Large intestine (tissue), 12 donors: ENCODE measurements at places on chromosomes 2 and 18. TPM values are rescaled to one million over a fixed set of nuclear protein-coding genes. Genes with fewer than 3 reads are reported as not detected.

The CYP27C1 gene
- 2.0 TPM for polyA plus RNA-seq

The DOCK10 gene
- 9.3 TPM for polyA plus RNA-seq

- DNase-seq: no peak
Measured at GRCh38 chr2:211367711-211368110, 811.3 kb downstream of the CPS1 start.

GRCh38 chr18:53952700-53953099 lies 271.8 kb downstream of the MBD2 start:
- DNase-seq: no peak

DNA sequence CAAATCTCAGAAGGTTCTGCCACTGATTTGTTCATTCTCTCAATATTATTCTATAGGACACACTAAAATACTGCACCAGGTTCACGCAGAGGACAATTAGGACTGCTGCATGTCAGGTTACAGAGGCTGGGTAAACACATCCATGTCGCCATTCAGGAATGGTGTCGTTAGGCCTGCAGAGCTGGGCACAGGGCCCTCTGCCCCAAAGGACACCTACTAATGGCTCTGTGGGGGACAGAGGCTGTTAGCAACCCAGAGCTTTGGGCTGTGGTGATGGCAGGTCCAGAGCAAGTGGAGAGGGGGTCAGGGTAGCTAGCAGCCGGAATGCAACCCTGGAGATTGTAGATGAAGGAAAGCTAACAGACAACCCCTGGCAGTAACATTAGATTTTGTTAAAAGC lies 115.9 kb downstream of the TTC32 start:
- DNase-seq: no peak

DNA sequence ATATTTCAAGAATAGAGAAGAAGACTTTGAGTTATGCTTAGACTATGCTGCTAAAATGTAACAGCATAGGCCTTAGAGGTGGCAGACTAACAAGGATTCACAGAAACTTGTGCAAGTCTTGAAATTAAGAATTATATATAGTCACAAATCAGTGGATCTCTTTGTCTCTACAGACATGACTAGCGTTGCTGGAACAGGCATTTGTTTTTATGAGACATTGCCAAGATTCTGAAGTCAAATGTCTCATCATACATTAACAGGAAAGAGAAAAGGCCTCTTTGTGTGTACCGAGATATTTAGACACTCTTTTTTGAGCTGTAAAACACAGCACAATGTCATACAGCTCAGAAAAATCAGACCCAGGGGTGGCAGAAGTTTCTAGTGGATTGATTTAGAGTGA lies 207.1 kb downstream of the TMX3 start:
- no peak for DNase-seq
